ENCODE measurements at places on chromosomes 3 and 15.

DNA sequence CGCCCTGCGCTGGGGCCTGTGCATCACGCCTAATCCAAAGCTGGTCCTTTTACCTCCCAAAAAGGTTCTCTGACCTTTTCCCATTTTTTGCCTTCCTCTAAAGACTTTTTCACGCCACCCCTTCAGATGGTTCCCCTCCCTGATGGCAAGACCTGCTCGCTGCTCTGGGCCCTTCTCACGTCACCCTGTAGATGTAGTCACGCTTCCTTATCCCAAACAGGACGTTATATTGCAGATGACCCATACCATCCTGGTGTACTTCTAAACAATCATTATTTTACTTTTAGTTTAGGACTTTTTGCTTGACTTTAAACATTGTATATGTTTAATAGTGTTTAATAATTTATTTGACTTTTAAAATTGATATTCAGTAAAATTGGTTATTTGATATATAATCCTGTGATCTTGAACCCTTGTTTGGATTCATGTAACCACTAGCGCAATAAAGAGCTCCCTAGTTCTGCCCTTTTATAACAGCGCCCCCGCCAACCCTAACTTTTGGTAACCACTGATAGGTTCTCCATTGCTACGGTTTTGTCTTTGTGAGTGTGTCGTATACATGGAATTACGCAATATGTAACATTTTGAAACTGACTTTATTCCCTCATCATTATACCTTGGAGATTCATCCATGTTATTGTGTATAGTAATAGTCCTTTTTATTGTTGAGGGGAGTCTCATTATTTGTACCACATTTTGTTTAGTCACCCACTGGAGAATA is 159.0 kb upstream of the CHRNA7 start:
- DNase-seq, result no peak

- no peak for DNase-seq
Observed at GRCh38 chr15:86629409-86630356, 550.0 kb downstream of the AGBL1 start.

- no peak for DNase-seq
Observed at GRCh38 chr15:94930441-94930840, 699.1 kb downstream of the MCTP2 start.

DNA sequence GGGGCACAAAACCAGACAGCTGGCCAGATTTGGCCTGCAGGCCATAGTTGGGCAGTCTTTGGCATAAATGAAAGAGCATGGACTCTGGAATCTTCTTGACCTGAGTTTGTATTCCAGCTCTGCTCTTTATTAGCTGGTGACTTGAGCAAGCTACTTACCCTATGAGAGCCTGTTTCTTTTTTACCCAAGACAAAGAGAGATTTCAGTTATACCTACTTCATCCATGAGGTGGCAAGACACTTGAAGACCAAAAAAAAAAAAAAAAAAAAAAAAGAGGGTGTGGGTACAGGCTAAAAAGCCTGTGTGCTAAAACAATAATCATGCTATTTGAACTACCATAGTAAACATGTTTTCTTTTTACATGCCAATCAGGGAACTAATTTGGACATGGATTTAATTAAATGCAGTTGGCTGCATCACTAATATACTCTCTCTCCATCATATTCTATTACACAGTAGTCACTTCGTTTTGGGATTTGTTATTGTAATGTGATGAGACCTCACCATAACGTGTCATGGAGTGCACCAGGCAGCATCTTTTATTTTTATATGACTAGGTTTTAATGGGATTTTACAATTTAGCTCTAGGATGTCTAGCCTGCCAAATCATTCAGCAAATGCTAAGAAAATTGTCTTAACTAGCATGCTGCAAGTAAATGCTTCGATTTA is 109.2 kb upstream of the FHIT start:
- DNase-seq, result no peak

DNA sequence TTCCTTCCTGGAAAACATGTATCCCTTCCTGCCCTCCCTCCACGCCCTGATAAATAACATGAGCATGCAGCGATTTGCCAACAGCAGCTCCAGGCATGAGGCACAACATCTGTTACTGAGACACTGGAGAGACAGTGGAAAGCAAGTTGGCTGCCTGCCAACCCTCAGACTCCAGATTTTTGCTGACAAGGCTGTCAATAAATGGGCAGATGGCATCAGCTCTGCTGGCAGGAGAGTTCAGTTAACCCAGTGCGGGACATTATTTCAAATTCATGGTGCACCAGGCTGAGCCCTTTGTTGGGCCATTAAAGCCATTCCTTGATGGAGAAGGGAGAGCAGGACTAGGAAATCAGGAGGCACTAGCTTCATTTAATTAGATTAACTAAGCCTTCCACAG is 293.3 kb downstream of the MEX3B start:
- DNase-seq, result peak; percentile 32

DNA sequence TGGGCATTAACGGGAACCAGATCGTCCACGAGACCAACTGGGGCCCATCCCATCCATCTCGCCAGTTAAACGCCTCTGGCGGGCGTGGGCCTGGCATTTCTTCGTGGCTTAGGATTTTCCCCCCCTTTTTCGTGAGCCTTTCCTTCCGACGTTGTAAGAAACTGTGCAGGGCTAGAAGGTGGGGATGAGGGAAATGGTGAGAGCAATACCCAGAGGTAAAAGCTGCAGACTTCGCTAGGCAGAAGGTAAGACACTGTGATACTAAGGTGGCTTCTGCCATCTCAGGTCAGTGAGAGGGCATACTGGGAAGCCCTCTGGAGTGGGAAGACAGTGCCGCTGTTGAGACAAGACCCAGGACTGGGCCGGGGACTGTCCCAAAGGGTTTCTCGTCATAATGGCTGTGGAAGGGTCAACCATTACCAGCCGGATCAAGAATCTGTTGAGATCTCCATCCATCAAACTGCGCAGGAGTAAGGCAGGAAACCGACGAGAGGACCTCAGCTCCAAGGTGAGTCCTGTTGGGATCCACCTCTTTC is 666 bp downstream of the MAPKBP1 start:
- DNase-seq, result no peak

DNA sequence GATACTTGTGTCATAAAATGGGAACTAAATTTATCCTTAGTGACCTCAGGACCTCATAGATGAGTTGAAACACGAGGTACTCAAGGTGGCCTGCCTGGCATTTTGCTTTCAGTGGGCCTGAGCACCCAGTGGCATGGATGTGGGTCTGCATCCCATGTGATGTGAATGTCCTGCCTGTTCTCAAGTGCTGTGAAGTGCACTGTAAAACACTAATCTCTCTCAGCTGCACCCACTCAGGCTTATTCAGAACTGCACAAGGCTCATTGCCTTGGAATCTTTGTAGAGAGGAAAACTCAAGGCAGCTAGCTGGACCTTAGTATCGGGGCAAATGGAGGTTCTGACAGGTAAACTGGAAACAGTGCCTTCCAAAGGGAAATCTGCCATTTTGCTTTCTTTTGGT is 767.0 kb downstream of the TUSC7 start:
- DNase-seq, result no peak

GRCh38 chr15:76951220-76951619 is 19.7 kb downstream of the RCN2 start:
- DNase-seq, result no peak

- DNase-seq, result no peak
Observed at GRCh38 chr3:29760226-29760685, 479.4 kb downstream of the RBMS3 start.

DNA sequence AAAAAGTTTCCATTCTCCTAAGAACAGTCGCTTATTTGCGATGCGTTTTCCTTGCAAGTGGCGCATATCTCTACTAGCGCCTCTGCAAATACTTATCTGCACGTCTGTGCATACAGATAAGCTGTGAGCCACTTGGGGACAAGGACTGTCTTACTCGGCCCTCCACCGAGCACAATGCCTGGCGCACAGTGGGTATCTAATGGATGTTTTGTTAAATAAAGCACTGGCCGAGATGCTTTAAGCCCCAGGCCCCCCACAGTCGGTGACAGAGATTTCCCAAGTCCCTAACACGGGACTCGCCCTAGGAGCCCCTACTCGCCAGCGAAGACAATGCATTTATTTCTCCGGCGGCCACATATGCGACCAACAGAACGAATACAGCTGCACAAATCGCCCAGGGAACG is 503 bp downstream of the HLTF start:
- DNase-seq, result no peak

DNA sequence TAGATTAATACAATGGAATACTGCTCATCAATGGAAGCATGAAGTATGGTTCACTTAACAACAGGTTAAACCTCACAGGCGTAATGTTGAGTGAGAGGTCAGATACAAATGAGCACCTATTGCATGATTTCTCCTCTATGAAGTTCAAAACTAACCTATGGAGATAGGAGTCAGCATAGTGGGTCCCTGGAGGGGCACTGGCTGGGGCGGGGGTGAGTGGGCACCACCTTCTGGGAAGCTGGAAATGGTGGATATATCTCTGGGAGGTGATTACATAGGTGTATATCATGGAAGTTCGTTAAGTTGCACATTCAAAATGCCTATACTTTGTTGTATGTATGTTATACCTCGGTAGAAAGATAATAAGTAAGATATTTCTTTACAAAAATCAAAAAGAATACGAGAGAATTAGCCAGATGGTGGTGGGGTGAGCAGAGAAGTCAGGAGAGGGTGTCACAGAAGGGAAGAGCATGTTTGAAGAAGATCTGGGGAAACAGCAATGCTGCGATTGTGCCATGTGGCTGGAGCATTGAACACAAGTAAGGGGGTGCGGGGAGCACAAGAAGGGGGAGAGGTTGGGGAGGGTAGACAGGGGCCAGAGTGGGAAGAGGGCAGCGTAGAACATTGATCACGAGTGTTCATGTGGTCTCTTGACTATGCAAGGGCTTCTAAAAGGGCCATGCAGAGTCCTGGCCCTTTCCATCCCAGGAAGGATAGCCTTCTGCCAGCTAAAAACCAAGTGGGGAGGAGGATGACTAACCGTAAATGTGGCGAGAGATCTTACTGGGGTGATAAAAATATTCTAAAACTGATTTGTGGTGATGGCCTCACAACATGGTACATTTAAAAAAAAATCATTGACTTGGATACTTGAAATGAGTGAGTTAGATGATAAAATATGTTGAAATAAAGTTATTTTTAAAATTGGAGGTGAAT is 30.2 kb downstream of the ITGA11 start:
- no peak for DNase-seq

DNA sequence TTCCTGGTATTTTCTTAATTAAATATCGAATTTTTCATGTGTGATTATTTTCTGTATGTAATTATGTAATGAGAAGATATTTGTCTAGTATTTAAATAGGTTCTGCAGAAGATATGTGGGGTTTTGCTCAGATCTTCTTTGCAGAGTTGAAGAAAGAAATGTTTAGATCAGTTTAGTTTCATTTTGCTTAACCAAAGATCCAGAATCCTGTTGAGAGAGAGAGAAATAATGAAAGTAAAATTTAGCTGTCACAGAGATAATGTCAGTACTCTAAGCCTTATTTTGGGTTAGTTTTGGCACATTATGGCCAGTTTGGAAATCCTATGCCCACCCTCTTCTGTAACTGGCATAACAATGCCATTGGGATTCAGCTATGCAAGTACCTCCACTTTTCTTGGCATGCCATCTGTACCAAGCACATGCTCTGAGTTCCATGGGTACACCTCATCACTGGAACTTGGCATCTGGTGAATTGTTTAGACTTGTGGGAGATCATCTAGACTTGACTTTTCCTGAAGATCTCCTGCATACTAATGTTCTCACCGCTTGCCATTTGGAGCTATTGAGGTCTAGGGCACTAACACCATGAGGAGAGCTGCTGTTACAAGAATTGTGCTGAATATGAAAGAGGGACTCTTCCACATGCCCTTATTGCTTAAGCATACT is 30.9 kb downstream of the PLSCR1 start:
- DNase-seq, result no peak

- DNase-seq, result no peak
Observed at GRCh38 chr3:51568036-51568435, 29.5 kb downstream of the RAD54L2 start.

DNA sequence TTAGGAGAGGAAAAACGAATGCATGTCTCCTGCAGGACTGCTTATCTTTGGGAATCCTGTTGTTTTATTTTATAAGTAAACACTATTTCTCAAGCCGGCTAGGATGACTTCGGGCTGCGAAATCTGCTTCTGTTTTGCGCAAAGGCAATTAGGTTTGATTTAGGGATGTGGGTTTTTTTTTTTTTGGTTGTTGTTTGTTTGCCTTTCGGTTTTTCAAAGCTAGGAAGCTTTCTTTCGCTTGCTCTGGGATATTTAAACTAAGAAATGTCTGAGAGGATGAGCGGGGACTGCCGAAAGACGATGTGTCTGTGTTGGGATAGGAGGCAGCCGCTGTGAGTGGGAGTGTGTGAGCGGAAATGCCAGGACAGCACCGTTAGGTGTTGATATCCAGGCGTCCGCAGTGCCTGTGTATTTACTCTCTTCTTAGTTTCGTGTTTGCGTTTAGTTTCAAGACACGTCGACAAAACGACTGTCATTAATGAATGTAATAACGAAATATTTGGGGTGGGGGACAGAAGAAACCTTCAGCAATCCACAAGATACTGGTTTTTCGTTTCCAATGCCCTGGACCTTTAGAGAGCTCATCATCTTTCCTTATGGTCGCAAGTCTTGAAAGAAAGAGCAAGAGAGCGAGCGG is 604 bp downstream of the ISL2 start:
- no peak for DNase-seq

- DNase-seq, result no peak
Observed at GRCh38 chr3:28485164-28485563, 136.5 kb upstream of the AZI2 start.

- DNase-seq, result no peak
Observed at GRCh38 chr3:141992512-141992911, 116.1 kb downstream of the ATP1B3 start.

DNA sequence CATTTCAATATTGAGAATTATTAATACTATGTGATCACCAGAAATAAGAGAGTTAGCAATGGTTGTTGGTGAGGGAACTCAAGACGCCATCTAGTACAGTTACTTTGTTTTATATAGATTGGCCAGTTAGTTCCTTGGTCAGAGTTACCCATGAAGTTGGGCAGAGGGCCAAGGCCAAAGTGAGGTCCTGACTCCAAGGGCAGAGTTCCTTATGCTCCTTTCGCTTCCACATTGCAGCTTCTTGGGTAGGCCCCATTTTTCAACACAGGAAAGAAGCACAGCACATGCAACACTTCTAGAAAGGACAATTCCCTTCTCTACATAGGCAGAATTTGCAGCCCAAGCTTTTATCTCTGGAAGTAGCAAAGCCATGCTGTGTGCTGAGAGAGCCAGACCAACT is 178.6 kb downstream of the KCNAB1 start:
- no peak for DNase-seq

DNA sequence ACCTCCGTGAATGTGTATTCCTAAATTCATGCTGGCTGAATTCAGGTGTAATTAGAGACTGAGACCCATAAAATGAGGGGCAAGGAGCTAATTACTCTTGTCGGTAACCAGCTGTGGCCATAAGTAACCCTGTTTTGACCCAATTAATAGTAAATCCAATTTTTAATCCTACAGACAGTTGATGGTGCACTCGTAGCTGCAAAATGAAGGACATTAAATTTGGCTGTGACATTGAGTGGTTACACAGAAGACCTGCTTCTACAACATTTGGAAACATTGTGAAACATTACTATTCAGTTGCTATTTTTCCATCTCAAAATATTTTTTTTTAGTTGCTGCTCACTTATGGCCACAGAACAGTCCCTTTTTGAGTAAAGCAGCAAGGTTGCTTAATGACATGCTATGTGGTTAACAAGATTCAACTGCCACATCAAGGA is 33.0 kb downstream of the MBNL1 start:
- no peak for DNase-seq

- no peak for DNase-seq
Observed at GRCh38 chr3:50050361-50050760, 38.4 kb upstream of the RBM5 start.

Data from ovary (tissue), 10 donors.